ENCODE measurements at places on chromosomes 2 and 18.

DNA sequence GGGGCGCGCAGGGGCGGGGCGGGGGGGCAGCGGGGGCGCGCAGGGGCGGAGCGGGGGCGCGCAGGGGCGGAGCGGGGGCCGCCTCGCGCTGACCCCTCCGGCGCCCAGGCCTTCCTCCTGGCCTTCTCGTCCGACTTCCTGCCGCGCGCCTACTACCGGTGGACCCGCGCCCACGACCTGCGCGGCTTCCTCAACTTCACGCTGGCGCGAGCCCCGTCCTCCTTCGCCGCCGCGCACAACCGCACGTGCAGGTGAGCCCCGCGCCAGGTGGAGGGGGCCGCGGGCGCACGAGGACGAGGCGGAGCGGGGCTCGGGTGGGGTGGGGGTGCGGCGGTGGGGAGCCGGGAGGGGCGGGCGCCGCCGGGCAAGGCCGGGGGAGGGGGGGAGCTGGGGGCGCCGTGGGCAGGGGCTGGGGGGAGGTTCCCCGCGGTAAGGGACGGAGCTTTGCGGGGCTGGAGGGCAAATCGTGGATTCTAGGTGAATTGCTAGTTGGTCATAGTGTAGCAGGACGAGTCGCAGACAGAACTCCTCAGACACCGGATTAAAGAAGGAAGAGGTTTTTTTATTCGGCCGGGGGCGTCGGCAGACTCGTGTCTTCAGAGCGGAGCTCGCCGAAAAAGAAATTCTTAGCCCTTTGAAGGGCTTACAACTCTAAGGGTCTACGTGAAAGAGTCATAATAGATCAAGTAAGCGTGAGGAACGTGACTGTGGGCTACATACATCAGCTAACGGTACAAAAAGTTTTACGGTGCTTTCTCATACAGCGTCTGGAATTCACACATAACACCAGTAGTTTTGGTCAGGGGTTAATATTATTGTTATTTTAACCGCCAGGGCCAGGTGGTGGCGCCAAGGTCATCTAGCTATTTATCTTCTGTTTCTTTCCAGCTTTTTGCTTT is 29.9 kb downstream of the ANO7 start:
- DNase-seq, result peak; percentile 77

- no peak for DNase-seq
These were observed 105.9 kb downstream of the ANKRD44 start for GRCh38 chr2:197204519-197205250.

- peak; percentile 98 for DNase-seq
These were observed at the start of gene SMAD4 for GRCh38 chr18:51029694-51030536. Gene SMAD4 (plus strand): TSS chr18:51030213. CDS start chr18:51047047, 16,834 bp downstream.

DNA sequence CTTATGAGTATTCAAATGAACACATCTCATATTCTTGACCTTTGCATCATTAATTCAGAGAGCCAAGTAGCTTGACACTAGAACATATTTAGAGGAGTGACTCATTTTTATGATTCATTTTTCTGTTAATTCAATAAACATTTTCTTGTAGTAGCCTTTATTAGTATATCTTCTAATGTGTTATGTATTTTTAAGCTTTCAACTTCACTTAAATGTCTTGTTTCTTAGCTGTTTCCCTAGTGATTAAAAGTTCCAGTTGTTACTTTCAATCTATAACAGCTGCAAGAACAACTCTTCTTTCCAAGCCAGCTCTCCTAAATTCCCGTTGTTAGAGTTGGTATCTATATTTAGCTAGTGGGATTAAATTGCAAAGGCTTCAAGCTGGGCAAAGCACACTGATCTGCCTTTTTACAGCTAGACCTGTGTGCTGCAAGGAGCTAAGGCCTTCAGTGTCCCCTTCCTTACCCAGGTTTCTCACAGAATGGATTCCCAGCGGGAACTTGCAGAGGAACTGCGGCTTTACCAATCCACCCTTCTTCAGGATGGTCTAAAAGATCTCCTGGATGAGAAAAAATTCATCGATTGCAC is at the start of gene KLHL41:
KLHL41 (plus strand) TSS at position 405 of the 588 bp plus-strand sequence; CDS start at position 482, 77 bp downstream.
- DNase-seq, result no peak

DNA sequence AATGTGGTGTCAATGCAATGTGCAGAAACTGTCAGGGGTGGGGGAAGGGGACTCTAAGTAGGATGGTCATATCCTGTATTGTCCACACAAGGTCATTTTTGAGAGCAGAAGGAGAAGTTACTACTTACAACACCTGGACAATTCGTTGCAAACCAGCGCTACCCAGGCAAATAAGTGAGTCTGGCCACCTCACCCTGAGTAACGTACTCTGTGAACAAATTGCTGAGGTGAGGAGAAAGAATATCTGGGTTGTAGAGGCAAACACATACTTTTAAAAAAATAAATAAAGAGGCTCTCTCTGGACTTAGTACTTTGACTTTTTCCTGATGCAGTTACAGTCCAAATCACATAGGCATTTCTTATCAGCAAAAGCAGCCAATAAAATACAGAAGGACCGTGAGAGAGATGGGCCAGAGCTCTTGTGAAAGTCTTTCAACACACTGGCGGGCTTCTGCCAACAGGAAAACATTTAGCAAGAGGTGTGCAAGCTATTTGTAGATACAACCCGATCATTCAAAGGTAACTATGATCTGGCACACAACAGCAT is 268.2 kb upstream of the ID2 start:
- DNase-seq, result no peak

DNA sequence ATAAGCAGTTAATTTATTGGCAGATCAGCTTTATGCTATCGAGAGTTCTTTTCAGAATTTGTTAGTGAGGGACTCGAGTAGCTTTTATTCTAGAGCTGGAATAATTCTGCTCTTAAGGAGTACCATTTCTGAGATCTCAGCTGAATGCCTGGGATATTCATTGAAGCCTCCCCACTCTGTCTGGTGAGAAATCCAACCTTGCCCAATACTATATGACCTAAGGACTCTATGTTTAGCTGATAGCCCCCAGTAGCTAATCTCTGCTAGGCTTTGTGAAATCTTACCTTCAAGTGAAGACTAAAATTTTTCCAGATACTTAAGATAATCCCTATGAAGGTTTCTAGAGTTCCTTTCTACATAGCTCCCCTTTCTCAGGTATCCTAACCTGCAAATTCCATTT is 261.4 kb downstream of the SETBP1 start:
- no peak for DNase-seq

- DNase-seq, result no peak
These were observed 73.1 kb downstream of the MAPRE2 start for GRCh38 chr18:35114305-35114704.

DNA sequence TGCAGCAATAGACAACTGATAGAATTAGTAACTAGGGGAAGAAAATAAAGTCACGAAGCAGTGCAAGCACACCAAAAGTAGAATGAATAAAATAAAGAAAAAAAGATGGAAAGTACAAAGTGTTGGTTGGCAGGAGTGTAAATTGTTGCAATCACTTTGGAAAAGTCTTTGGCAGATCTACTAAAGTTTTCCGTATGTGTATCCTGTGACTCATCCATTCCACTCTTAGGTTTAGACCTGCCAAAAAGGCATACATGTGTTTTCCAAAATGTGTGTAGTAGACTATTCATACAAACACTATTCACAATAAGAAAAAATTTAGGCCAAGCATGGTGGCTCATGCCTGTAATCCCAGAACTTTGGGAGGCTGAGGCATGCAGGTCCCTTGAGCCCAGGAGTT is 282.1 kb upstream of the FSIP2 start:
- DNase-seq, result no peak

- DNase-seq, result no peak
These were observed 88.9 kb downstream of the MBP start for GRCh38 chr18:77043541-77044280.

DNA sequence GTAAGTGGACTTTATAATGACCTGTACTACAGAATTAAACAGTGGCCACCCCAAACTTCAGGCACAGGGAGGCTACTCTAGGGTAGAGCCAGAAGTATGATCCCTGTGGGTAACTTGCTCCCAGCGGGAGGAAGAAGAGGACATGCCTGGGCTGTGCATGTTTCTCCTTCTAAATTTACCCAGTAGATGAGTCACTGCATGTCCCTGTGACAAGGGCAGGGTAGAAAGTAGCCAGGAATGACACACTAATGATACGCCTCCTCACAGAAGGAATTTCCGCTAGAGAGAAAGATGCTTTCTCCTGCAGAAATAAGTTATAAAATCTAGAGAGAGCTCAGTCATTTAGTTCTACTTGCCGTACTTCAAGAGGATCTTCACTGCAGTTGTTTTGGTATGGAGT is 7.5 kb downstream of the ACYP2 start:
- DNase-seq, result no peak

GRCh38 chr2:223980397-223980735 is 23.1 kb downstream of the MRPL44 start:
- no peak for DNase-seq
